DMS 273 treated with DMSO at 0.1 percent for 48 hours (cell line): ENCODE measurements at places on chromosomes 16 and 17.

- no peak for DNase-seq
These were observed 99.1 kb upstream of the CIBAR2 start for GRCh38 chr16:85211271-85211801.

- DNase-seq: no peak
These were observed 16.9 kb downstream of the ITGAX start for GRCh38 chr16:31371619-31372484.

DNA sequence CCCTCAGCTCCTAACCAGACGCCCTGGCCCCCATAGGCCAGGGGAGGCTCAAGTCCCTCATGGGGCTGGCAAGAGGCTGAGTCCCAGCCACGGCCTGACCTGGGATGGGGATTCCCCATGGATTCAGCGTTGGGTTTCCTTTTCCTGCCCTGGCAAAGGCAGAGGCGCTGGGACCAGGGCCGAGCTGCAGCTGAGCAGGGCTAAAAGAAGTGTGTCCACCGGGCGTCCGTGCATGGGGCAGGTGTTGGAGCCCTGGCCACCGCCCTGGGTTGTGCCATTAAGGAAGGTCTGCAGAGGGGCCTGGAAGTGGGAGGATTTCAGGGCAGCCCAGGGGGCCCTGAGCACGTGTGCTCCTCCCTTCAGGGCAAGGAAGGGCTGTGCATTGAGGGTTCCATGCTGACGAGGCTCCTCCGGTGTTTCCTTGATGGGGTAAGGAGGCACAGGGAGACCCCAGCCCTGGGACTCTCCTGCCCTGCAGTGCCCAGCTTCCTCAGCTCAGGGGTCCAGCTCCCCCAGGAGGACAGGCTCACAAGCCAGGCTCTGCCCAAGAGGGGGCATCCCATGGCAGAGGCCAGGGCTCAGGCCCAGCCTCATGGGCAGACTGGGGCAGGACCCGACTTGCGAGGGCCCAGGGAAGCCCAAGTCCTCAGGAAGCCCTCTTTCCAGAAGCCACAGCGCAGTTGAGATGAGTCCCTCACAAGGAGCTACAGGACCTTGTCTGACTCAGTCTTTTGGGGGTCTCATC lies 10.1 kb downstream of the TBC1D26 start:
- DNase-seq: no peak

- no peak for DNase-seq
These were observed 618 bp downstream of the TRIM47 start for GRCh38 chr17:75877752-75878173.

DNA sequence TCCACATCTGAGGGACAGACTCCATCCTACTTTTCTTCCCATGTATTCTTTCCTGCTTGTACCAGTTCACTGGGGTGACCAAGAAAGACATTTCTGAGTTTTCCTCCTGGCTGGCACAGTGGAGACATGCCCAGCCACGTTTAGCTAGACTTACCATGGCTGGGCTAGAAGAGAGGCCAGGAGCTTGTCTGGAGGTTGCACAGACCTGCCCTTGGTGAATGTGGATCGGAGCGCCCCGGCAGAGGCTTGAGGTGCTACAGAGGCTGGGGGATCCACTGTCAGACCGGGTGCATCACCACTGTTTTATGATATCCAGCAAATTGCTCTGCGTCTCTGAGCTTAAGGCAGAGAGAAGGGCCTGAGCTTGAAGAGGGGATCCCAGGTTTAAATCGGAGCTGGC lies 3.5 kb downstream of the IL4R start:
- DNase-seq: no peak

GRCh38 chr17:52158450-52159042 lies at the start of gene CA10:
TSS of gene CA10 (minus strand) at chr17:52158714.
- no peak for DNase-seq

GRCh38 chr17:32523017-32523680 lies 36.4 kb downstream of the CDK5R1 start:
- no peak for DNase-seq

DNA sequence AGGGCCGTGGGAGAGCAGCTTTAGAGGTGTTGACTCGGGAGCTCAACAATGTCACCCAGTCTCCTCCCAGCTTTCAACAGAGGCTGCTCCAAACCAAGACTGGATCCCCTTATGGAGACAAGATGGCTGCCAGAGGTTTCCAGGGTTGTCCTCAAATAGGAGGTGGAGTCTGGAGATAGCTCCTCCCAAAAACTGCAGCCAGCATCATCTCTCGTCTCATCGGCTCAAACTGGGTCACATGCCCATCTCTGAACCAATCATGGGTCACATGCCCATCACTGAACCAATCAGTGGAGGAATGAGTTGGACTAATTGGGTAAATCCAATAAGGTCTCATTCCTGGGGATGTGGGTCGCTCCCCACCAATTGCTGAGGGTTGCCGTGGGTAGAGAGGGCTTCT lies 41.1 kb upstream of the C16orf82 start:
- DNase-seq: no peak

DNA sequence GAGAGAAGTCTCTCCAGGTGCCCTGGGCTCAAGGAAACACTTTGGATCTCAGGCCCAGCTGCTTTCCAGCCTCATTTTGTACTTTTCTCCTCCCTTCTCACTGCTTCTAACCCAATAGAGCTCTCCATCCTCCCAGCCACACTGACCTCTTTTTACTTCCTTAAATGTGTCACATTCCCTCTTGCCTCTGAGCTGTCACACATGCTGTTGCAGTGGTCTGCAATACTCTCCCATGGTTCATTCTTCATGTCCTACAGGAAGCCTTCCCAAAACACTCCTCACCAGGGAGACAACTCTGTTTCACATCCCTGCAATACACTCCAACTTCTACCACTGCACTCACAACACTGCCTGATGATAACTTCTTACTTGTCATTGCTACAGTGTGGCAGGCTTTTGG lies 242.1 kb upstream of the DYNLRB2 start:
- no peak for DNase-seq
